ENCODE measurements at places on chromosomes 3 and 15.
A peak's percentile ranks its signal among the peaks of the same experiment; 100 is the strongest.

DNA sequence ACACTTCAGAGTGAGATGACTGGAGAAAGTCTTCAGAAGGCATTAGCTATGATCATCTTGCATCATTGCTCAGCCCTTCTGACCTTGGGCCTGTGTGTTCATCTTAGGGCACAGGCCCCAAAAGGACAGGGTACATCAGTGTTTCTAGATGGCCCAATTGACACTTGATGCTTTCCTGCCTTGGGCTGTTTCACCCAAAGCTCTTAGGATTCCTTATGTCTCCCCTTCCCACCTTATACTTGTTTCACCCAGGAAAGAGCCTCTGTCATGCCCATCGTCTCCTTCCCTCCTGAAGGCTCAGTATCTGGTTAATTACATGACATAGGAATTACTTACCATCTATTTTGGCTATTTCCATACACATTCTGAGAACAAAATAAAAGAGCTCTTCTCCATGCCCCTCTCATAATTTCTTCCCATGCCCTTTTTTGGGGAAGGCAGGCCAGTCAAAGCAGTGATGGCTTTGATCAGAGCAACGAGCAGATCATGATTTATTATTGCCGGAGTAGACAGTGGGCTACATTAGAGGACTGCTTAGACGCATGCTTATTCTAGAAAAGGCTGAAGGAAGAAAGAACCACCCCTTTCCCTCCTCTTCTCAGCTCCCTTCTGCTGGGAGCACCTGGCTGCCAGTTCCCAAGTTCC lies 72.9 kb downstream of the GHSR start:
- H3K27ac ChIP-seq, result no peak overlapping the region
- DNase-seq, result no peak
- H3K4me1 ChIP-seq, result no peaks in the 10 kb centered on the region
- no peaks in the 10 kb centered on the region for H3K27me3 ChIP-seq
- H3K36me3 ChIP-seq, result peaks cover 93% of the 10 kb centered on the region

DNA sequence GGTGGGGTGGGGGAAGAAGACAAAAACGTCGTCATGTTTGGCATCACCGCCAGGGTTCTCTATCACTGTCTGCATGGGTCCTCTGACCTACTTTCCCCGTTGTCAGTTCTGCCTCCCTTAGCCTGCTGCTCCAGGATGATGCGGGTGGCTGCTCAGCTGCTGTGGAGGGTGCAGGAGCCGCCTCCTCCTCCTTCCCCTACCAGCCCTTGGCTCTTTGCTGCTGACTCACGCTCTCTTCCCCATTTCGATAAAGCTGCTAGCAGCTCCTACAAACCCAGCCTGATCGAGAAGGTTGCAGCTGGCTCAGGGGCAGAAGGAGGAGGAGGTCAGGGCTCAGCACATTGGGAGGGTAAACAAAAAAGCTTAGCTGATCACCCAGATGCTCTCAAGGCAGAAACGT lies 49.5 kb upstream of the SEC13 start:
- no peaks in the 10 kb centered on the region for H3K36me3 ChIP-seq
- peaks cover 9% of the 10 kb centered on the region for H3K4me1 ChIP-seq
- H3K4me3 ChIP-seq, result no peak overlapping the region
- no peak for DNase-seq

DNA sequence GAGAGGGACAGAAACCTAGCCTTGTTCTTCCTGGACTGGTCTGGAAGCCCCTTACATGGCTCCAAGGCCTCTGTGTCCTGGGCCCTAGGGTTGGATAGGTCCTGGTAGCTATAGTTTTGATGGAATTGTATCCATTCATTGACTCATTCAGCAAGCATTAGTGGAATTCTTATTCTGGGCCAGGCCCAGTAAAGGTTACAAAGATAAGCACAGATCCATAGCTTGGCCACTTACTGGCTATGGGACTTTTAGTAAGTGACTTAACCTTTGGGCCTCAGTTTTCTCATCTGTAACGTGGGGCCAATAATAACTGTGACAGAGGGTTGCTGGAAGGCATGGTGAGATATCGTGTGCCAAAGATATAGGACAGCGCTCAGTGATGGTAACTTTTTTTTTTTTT lies 13.6 kb upstream of the DAG1 start:
- no peak for DNase-seq
- no peak overlapping the region for H3K27ac ChIP-seq
- no peaks in the 10 kb centered on the region for H3K27me3 ChIP-seq
- no peaks in the 10 kb centered on the region for H3K36me3 ChIP-seq
- peaks cover 7% of the 10 kb centered on the region for H3K4me1 ChIP-seq

DNA sequence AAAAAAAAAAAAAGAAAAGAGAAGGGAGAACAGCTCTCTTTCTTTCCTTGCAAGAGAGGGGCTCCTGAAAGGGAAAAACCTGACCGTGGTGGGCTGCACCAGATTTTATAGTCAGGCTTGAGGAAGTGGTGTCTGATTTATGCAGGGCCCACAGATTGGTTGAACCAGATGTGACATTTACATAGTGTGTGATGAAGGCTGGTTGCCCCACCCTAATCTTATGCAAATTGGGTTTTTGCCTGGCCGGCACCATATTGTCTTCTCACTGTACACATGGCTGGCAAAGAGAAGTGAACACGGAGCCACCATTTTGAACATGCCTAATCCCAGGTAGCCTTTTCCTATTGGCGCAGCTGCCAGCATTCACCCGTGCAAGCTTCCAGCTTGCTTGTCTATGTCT lies 154.4 kb downstream of the OXSM start:
- no peak for DNase-seq
- H3K4me3 ChIP-seq, result no peak overlapping the region
- no peaks in the 10 kb centered on the region for H3K36me3 ChIP-seq
- H3K27ac ChIP-seq, result no peak overlapping the region
- no peaks in the 10 kb centered on the region for H3K27me3 ChIP-seq

GRCh38 chr15:60323322-60323721 lies 74.5 kb downstream of the ANXA2 start:
- DNase-seq, result no peak
- no peak overlapping the region for H3K27ac ChIP-seq
- no peaks in the 10 kb centered on the region for H3K27me3 ChIP-seq
- no peaks in the 10 kb centered on the region for H3K4me1 ChIP-seq
- H3K36me3 ChIP-seq, result no peaks in the 10 kb centered on the region
- H3K4me3 ChIP-seq, result no peak overlapping the region

DNA sequence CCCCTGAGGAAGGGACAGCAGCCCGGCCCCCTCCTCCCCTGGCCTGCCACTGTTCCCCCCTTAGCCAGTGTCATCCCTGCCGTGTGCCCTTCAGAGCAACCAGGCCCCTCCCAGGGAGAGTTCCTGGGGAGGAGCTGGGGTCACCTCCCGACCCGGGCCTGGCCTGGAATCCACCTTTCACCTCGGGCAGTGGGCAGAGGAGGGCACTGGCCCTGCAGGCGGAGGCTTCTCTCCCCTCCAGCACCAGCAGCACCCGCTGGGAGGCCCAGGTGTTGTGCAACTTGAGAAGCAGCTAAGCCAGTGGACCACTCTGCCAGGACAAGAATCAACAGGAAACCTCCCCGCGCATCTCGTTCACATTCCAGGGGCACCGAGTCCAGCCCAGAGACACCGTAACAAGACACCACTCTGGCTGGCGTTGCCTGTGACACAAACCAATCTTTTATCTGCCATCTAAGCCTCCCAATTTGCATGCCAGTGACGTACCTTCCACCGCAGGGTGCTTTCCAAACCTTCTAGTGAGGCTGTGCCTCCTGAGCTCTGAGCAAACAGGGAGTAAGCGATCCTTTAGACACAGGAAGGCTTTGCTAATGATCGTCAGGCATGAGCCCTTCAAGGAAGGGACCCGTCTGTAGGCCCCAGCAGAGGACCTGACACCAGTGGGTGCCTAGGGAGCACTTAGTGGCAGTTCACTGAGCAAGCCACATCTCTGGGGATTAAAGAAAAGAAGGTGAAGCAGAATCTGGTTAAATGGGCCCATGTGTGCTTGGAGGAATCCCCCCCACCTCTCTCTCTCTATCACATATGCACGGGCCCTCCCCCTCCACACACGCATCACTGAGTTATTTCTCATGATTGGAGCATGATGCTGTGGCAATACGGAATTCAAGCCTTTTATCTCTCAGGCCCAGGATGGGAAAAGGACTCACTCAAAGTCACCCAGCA lies 98.9 kb upstream of the TLE3 start:
- no peaks in the 10 kb centered on the region for H3K36me3 ChIP-seq
- H3K27ac ChIP-seq, result peak overlapping the region; percentile 82
- no peak overlapping the region for H3K4me3 ChIP-seq
- DNase-seq, result peak; percentile 100

GRCh38 chr3:160879859-160880258 lies 123.8 kb downstream of the PPM1L start:
- no peak overlapping the region for H3K4me3 ChIP-seq
- no peaks in the 10 kb centered on the region for H3K36me3 ChIP-seq
- no peak for DNase-seq

DNA sequence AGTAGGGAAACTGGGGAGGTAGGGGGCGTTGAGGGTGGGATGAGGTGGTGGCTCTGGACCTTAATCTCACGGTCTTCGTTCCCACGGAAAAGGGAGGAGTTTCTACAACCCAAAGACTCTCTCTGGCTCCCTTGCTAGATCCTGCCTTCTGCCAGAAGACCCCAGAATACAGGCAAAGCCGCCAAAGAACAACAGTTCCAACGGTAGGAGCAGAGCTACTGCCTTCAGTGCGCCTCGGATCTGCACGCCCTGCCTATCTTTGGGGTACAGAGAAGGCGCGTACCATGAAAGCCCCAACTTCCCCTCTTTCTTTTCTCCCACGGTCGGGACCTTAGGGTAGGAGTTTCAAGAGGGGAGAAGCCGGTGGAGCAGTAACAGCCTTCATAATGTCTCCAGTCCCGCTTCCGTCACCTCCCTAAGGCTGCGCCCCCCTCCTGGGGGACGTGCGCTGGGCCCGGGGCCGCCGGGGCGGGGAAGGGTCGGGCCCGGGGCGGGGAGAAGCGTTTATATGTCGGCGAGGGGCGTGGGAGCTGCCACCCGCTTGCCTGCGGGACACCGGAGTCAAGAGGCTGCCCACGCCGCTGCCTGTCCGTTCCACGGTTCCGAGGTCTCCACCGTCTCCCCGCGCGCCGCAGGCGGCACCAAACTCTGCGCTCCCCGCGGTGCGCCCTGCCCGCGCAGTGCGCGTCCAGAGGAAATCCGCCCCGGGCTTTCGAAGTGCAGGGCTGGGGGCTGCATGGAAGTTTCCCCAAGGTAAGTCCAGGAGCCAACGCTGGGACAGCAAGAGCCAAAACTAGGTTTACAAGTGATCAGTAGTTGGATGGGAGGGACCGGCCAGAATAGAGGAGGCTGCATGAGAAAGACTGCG lies at the start of gene COL6A6:
TSS of gene COL6A6 (plus strand) at position 533 of the 868 bp plus-strand sequence. CDS start 43,188 bp downstream, outside the sequence.
- H3K36me3 ChIP-seq, result no peaks in the 10 kb centered on the region
- no peak within 1 kb of the TSS for H3K27ac ChIP-seq
- no peak for DNase-seq
- no peak within 1 kb of the TSS for H3K4me3 ChIP-seq
- H3K27me3 ChIP-seq, result peaks cover 30% of the 10 kb centered on the region
- H3K4me1 ChIP-seq, result no peaks in the 10 kb centered on the region

DNA sequence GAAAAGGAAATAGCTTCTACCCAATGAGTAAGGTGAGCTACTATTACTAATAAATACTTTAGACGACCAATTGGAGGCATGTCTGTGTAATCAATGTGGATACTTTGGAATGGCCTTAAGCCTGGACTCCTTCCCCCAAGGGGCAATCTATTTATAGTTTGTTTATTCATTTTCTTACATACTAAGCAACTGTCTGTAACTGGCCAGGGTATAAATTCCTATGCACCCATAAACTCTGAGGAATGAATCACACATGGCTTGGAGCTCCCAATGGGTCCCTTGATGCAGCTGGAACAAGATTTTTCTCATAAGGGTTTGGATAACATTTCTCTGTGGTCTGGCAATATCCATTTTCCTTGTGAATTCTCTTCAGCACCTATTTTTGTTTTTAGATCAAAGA lies 506.8 kb downstream of the EDEM1 start:
- H3K27ac ChIP-seq, result no peak overlapping the region
- no peaks in the 10 kb centered on the region for H3K4me1 ChIP-seq
- no peaks in the 10 kb centered on the region for H3K36me3 ChIP-seq
- no peak for DNase-seq

GRCh38 chr3:122263974-122264588 lies 61.0 kb upstream of the CSTA start:
- H3K4me3 ChIP-seq, result no peak overlapping the region
- no peaks in the 10 kb centered on the region for H3K36me3 ChIP-seq
- H3K27ac ChIP-seq, result no peak overlapping the region
- no peaks in the 10 kb centered on the region for H3K27me3 ChIP-seq
- DNase-seq, result no peak

- no peak for DNase-seq
- H3K4me3 ChIP-seq, result peak overlapping the region; percentile 95
- no peaks in the 10 kb centered on the region for H3K27me3 ChIP-seq
- peak overlapping the region; percentile 81 for H3K27ac ChIP-seq
These were observed 897 bp downstream of the RAD54L2 start for GRCh38 chr3:51539291-51539941.

GRCh38 chr3:70531063-70531657 lies 218.7 kb upstream of the MDFIC2 start:
- H3K27me3 ChIP-seq, result peaks cover 25% of the 10 kb centered on the region
- DNase-seq, result no peak
- H3K27ac ChIP-seq, result no peak overlapping the region
- H3K4me3 ChIP-seq, result no peak overlapping the region

DNA sequence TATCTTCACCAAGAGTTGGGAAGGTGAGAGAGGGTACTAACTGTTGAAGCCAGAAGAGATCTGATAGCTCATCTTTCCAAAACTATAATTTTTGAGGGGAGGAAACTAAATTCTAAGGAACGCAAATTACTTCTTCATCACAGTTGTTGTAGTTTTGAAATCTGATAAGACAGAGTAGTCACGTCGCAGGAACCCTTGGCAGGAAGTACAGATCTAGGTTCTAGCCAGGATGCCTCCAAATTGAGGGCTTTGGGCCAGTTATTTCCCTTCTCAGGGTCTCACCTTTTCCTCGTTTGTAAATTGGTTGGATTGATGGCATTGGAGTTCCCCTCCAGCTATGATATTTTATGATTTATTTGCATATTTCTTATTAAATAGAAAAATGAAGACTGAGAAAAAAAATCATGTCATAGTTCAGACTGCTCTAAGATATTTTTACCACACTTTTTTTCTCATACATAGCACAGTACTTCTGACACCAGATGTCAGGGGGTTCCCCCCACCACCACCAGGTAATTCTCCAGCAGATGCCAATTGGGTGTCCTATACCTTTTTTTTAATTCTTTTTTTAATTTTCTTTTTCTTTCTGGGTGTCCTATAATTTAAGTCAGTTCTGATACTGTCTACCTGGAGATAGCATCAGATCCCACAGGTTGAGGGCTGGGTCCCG lies 32.3 kb upstream of the APH1B start:
- peak overlapping the region; percentile 28 for H3K27ac ChIP-seq
- peaks cover 28% of the 10 kb centered on the region for H3K4me1 ChIP-seq
- no peak overlapping the region for H3K4me3 ChIP-seq
- DNase-seq, result no peak
- no peaks in the 10 kb centered on the region for H3K27me3 ChIP-seq

All from RWPE2 (cell line).